ENCODE measurements at places on chromosomes 7 and 10. TPM values are rescaled to one million over a fixed set of nuclear protein-coding genes. Genes with fewer than 3 reads are reported as not detected.

The MAT1A gene
- 0.95 TPM for total RNA-seq

The TSPAN15 gene
- 10.2 TPM for total RNA-seq

GRCh38 chr7:85750454-85750949, 563.6 kb upstream of the SEMA3D start:
- H3K4me3 ChIP-seq: no peak overlapping the region
- H3K4me1 ChIP-seq: no peaks in the 10 kb centered on the region
- H3K36me3 ChIP-seq: no peaks in the 10 kb centered on the region
- no peaks in the 10 kb centered on the region for H3K27me3 ChIP-seq
- H3K27ac ChIP-seq: no peak overlapping the region
- DNase-seq: peak; percentile 66

The EBLN1 gene
- not detected for total RNA-seq

The PRSS1 gene
- 3.3 TPM for total RNA-seq

The PTPN20 gene
- total RNA-seq: 4.7 TPM

DNA sequence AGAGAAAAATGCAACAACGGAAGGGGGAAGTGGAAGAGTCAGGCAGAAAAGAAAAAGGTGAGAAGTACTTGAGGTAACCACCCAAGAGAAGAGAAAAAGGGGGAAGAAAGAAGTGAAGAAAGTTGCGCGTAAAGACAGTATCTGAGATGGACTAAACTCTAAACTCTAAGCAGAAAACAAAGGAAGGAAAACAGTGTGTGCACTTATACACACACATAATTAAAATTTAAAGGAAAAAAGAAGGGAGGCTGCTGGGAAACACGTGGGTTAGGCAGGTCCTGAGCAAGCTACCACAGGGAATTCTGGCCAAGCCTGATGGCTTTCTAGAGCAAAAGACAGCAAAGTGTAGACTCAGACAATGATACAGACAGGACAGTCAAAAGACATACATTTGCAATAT, 78.0 kb downstream of the UBE2H start:
- H3K4me3 ChIP-seq: no peak overlapping the region
- DNase-seq: no peak
- peaks cover 61% of the 10 kb centered on the region for H3K4me1 ChIP-seq
- no peak overlapping the region for H3K27ac ChIP-seq
- H3K27me3 ChIP-seq: no peaks in the 10 kb centered on the region
- no peaks in the 10 kb centered on the region for H3K36me3 ChIP-seq

DNA sequence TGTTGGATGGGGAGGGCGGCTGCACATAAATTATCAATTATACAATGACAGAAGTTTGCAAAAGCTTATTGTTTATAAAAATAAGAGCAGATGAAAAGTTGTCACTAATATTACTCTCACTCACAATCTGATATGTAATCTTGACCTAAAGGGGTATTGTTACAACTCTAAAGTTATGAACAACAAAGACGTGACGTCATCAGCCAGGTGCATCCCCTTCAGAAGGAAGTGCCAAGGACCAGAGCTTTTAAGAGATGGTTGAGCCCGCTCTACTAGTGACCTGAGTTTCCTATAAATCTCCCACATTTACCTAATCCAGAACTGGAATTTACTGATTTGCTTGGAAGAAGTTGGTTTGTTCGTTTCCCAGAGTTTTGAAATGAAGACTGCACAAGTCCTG, 247.7 kb upstream of the MGMT start:
- no peak overlapping the region for H3K27ac ChIP-seq
- DNase-seq: no peak
- no peaks in the 10 kb centered on the region for H3K36me3 ChIP-seq
- H3K4me3 ChIP-seq: no peak overlapping the region

The CLDN3 gene
- total RNA-seq: 0.22 TPM

The DNAJC12 gene
- 105 TPM for total RNA-seq

GRCh38 chr7:116582806-116583444, 58.1 kb downstream of the CAV1 start:
- H3K36me3 ChIP-seq: no peaks in the 10 kb centered on the region
- no peaks in the 10 kb centered on the region for H3K4me1 ChIP-seq
- no peak for DNase-seq

The STAM gene
- total RNA-seq: 22.4 TPM

The VAX1 gene
- not detected for total RNA-seq

GRCh38 chr7:1059200-1060091, 15.1 kb downstream of the GPR146 start:
- no peaks in the 10 kb centered on the region for H3K27me3 ChIP-seq
- no peak overlapping the region for H3K4me3 ChIP-seq
- no peak for DNase-seq
- H3K4me1 ChIP-seq: peaks cover 25% of the 10 kb centered on the region
- no peak overlapping the region for H3K27ac ChIP-seq
- H3K36me3 ChIP-seq: no peaks in the 10 kb centered on the region

DNA sequence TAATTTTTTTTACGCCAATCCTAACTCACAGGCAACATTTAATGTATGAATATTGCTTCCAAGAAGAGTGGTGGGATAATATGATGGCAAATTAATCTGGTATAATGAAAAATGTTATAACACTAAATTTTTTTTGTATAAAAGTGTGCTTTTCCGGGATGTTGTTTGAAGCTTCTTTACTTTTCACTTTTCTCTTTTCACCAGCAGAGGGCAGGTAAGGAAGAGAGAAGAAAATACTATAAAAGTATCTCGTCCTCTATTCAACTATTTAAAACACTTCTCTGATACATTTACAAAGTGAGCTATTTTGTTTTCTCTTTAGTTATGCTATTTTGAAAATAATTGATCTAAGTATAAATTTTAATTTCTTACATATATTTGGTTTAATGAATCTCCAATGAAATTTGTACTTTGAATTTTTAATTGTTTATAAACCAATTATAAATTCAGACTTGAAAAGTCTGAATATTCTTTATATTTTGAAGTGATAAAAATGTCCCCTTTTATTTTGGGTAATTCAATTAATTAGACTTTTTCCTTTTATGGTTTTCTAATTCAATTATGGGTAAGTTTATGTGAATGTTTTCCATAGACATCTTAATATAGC, 20.7 kb upstream of the CFTR start:
- no peak overlapping the region for H3K4me3 ChIP-seq
- H3K4me1 ChIP-seq: no peaks in the 10 kb centered on the region
- no peak for DNase-seq
- no peak overlapping the region for H3K27ac ChIP-seq
- no peaks in the 10 kb centered on the region for H3K36me3 ChIP-seq
- no peaks in the 10 kb centered on the region for H3K27me3 ChIP-seq

- H3K27ac ChIP-seq: no peak overlapping the region
- H3K4me1 ChIP-seq: no peaks in the 10 kb centered on the region
- H3K4me3 ChIP-seq: no peak overlapping the region
- no peaks in the 10 kb centered on the region for H3K36me3 ChIP-seq
Observed at GRCh38 chr7:41624818-41625217, 78.1 kb downstream of the INHBA start.

The PDGFA gene
- 14.2 TPM for total RNA-seq

All from adrenal gland (tissue), 19 donors.